T-helper 17 cell (primary cell): ENCODE measurements at places on chromosomes 3 and 15. TPM values are rescaled to one million over a fixed set of nuclear protein-coding genes. Genes with fewer than 3 reads are reported as not detected.
A peak's percentile ranks its signal among the peaks of the same experiment; 100 is the strongest.

Gene TRH
- total RNA-seq = not detected

Gene USP13
- 7.9 TPM for total RNA-seq

Gene TM6SF1
- 4.3 TPM for total RNA-seq

Gene GYG1
- 27.4 TPM for total RNA-seq

Gene LIPH
- total RNA-seq = 0.32 TPM

Gene ZNF80
- 0.65 TPM for total RNA-seq

Gene C3orf85
- not detected for total RNA-seq

Gene C3orf80
- not detected for total RNA-seq

Gene GLDN
- 0.21 TPM for total RNA-seq

Gene MAP6D1
- 1.7 TPM for total RNA-seq

Gene CCK
- total RNA-seq = not detected

Gene ULK4
- 31.5 TPM for total RNA-seq

Gene PRTG
- total RNA-seq = not detected

Gene UBAP1L
- 8.4 TPM for total RNA-seq

Gene HCN4
- total RNA-seq = not detected

Gene BFSP2
- total RNA-seq = 1.5 TPM

Gene CYP11A1
- total RNA-seq = not detected

Gene CHL1
- total RNA-seq = 0.97 TPM

GRCh38 chr15:33735637-33736247 is 232.6 kb upstream of the CHRM5 start:
- H3K36me3 ChIP-seq = no peaks in the 10 kb centered on the region
- no peak for DNase-seq
- no peak overlapping the region for H3K27ac ChIP-seq
- H3K4me1 ChIP-seq = peaks cover 5% of the 10 kb centered on the region
- peaks cover 11% of the 10 kb centered on the region for H3K27me3 ChIP-seq

- H3K4me3 ChIP-seq = no peak overlapping the region
- H3K27me3 ChIP-seq = peaks cover 33% of the 10 kb centered on the region
- DNase-seq = no peak
- no peaks in the 10 kb centered on the region for H3K4me1 ChIP-seq
- H3K36me3 ChIP-seq = no peaks in the 10 kb centered on the region
These were observed 469 bp downstream of the GUCA1C start for GRCh38 chr3:108953210-108953609.

DNA sequence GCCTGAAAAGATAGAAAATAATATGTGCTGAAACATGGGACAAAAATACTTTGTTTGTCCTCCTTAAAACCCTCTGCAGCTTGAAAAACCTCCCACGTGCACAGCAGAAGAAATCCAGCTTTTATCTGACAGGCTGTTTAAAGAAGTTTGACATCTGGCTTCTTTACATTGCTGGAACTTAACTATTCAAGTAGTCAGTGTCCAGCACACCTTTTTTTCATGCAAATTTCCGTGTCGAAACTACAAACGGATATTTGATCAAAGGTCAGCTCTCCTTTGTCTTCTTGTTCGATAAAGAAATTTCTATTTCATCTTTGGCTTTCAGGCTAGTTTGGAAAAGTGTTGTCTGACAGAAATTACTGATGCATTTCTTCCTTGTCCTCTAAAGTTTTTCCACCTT is 66.8 kb upstream of the KBTBD8 start:
- no peak for DNase-seq
- H3K27me3 ChIP-seq = peaks cover 13% of the 10 kb centered on the region
- H3K4me1 ChIP-seq = peaks cover 5% of the 10 kb centered on the region
- H3K36me3 ChIP-seq = no peaks in the 10 kb centered on the region
- no peak overlapping the region for H3K27ac ChIP-seq
- no peak overlapping the region for H3K4me3 ChIP-seq

- DNase-seq = no peak
- peaks cover 3% of the 10 kb centered on the region for H3K4me1 ChIP-seq
- H3K36me3 ChIP-seq = peaks cover 4% of the 10 kb centered on the region
- H3K4me3 ChIP-seq = no peak overlapping the region
These were observed 909 bp downstream of the FGD5 start for GRCh38 chr3:14819671-14820070.

GRCh38 chr3:15976524-15976923 is 178.7 kb upstream of the ANKRD28 start:
- no peak for DNase-seq
- H3K36me3 ChIP-seq = no peaks in the 10 kb centered on the region
- peaks cover 2% of the 10 kb centered on the region for H3K4me1 ChIP-seq
- H3K27ac ChIP-seq = no peak overlapping the region

DNA sequence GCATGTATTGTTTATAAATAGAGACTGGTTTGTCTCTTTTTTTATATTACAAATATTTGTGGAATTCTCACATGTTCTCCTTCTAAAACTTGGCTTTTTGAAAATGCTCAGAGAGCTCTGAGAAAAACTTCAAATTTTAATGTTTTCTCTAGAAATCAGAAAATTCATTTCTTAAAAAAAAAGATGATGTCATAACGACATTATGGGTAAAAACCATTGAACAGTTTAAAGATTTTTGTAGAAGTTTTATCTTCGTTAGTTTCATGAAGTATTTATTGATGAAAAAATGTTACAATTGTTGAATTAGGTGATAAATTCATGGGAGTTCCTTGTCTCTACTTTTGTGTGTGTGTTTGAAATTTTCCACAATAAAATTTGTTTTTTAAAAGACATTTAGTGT is 81.3 kb downstream of the SATB1 start:
- H3K4me1 ChIP-seq = peaks cover 8% of the 10 kb centered on the region
- no peak for DNase-seq
- no peak overlapping the region for H3K4me3 ChIP-seq

DNA sequence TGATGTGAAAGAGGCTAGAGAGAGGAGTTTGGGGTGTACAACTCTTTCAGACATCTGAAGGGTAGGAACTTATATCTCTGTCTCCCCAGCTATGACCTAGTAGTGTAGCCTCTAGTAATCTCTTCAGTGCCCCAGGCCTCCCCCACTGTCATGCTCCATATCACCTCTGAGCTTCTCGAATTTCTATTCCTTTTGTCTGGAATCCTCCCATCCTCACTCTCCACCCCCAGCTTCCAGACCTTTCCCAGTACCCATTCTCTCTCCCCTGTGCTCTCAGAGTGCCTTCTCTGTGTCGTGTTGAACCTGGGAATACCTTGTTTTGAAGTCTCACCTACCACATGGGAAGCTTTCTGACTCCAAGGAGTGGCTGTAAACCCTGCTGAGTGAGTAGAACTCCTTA is 3.6 kb upstream of the RBPMS2 start:
- no peak overlapping the region for H3K27ac ChIP-seq
- H3K4me1 ChIP-seq = peaks cover 6% of the 10 kb centered on the region
- no peak overlapping the region for H3K4me3 ChIP-seq

GRCh38 chr3:25603703-25604102 is 61.0 kb downstream of the TOP2B start:
- peaks cover 7% of the 10 kb centered on the region for H3K36me3 ChIP-seq
- no peak for DNase-seq
- peak overlapping the region; percentile 72 for H3K27ac ChIP-seq
- peaks cover 3% of the 10 kb centered on the region for H3K4me1 ChIP-seq
- H3K27me3 ChIP-seq = no peaks in the 10 kb centered on the region
- H3K4me3 ChIP-seq = no peak overlapping the region

- no peak for DNase-seq
- no peak overlapping the region for H3K27ac ChIP-seq
- peaks cover 20% of the 10 kb centered on the region for H3K4me1 ChIP-seq
- no peak overlapping the region for H3K4me3 ChIP-seq
These were observed 149.5 kb downstream of the GREM1 start for GRCh38 chr15:32867313-32867626.

- H3K4me3 ChIP-seq = no peak overlapping the region
- no peak overlapping the region for H3K27ac ChIP-seq
- peaks cover 29% of the 10 kb centered on the region for H3K27me3 ChIP-seq
- peaks cover 3% of the 10 kb centered on the region for H3K4me1 ChIP-seq
- peaks cover 5% of the 10 kb centered on the region for H3K36me3 ChIP-seq
- no peak for DNase-seq
These were observed 153.4 kb downstream of the MEGF11 start for GRCh38 chr15:66099950-66100671.

DNA sequence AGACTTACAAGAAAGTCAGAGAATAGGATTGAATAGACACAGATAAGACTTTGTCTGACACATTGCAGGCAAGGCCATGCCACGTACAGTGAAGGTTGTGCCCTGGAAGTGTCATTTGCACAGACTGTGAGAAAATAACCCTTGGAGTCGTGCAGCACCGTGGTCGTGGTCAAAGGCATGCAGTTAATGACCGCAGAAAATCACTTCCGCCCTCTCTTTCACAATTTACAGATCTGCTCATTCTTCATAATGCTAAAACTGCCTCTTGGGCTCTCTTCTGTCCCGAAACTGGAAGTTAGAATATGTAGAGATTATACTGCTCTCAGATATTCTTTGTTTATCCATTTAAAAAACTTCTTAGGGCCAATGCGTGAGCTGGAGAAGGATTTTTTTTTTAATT is 73.2 kb upstream of the CTXND1 start:
- H3K4me3 ChIP-seq = no peak overlapping the region
- peaks cover 4% of the 10 kb centered on the region for H3K36me3 ChIP-seq

DNA sequence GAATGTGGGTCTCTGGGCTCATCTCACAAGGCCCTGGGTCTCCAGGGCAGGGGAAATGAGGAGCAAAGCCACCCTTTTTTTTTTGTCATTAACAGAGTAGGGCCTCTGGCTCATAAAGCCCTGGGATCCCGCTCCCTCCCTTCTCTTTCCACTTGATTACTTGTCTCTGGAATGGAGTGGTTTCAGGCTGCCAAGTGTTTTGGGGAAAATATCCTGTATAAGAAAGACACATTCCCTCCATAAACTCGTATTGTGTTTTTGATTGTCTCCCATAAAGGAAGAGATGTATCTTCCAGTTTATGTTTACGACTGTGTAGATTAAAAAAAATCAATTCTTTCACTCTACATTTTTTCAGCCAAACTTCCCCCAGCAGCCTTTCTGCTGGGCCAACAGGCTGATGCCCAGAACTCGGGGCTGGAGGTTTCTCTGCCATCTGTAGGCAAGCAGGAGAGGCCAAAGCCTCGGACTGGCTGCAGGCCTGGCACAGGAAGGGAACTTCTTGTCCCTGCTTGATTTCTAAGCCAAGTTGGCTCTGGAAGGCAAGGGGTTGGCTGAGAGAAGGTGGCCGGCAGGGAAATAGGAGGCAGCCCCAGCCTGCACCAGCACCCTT is 49.4 kb upstream of the INSYN1 start:
- H3K4me1 ChIP-seq = peaks cover 4% of the 10 kb centered on the region
- DNase-seq = no peak
- no peak overlapping the region for H3K4me3 ChIP-seq
- no peaks in the 10 kb centered on the region for H3K36me3 ChIP-seq

DNA sequence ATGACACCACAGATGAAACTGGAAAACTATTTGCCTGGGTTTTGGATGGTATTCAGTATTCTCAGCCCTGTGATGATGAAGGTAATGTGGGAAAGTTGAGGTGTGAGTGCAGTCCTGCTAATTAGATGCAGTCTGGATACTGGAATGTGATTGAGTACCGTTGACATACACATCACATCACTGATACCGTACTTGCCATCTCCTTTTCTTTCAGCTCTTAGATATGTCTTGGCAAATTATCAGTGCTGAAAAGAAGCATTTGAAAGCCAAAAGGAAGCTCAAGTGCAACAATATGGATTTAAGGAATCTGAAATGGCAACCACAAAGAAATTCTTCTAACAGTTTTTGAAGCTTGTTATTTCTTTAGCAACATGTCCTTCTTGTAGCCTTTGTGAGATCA is 381.4 kb upstream of the TGFBR2 start:
- no peak overlapping the region for H3K4me3 ChIP-seq
- no peak for DNase-seq
- H3K27me3 ChIP-seq = peaks cover 11% of the 10 kb centered on the region

DNA sequence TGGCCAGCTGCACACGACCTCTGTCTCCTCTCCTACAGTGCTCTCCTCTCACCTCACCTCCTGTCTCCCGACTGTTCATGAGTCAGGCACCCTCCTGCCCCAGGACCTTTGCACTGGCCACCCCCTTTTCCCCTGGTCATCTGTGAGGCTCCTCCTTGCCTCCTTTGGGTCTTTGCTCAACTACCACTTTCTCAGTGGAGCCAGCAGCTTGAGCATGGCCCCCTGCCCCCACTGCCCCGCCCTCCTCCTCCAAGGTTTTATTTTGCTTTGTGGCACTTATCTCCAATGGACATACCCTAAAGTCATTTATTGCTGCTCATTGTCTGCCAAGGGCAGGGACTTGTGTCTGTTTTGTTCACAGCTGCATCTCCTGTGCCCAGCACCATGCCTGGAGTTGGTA is 64.3 kb downstream of the MGLL start:
- no peaks in the 10 kb centered on the region for H3K36me3 ChIP-seq
- H3K27ac ChIP-seq = no peak overlapping the region
- H3K4me1 ChIP-seq = peaks cover 12% of the 10 kb centered on the region
- H3K4me3 ChIP-seq = no peak overlapping the region
- H3K27me3 ChIP-seq = peaks cover 52% of the 10 kb centered on the region

GRCh38 chr3:23623844-23624243 is 181.9 kb upstream of the UBE2E1 start:
- H3K4me1 ChIP-seq = no peaks in the 10 kb centered on the region
- no peak for DNase-seq
- no peaks in the 10 kb centered on the region for H3K36me3 ChIP-seq
- no peak overlapping the region for H3K4me3 ChIP-seq
- H3K27me3 ChIP-seq = no peaks in the 10 kb centered on the region

- H3K27me3 ChIP-seq = peaks cover 7% of the 10 kb centered on the region
- peaks cover 3% of the 10 kb centered on the region for H3K36me3 ChIP-seq
- peaks cover 13% of the 10 kb centered on the region for H3K4me1 ChIP-seq
- no peak for DNase-seq
These were observed 109.8 kb downstream of the CHSY1 start for GRCh38 chr15:101141926-101142527.

GRCh38 chr15:92877416-92877815 is 22.7 kb upstream of the CHD2 start:
- DNase-seq = no peak
- no peaks in the 10 kb centered on the region for H3K36me3 ChIP-seq
- H3K27me3 ChIP-seq = no peaks in the 10 kb centered on the region
- H3K4me3 ChIP-seq = no peak overlapping the region
- H3K4me1 ChIP-seq = peaks cover 25% of the 10 kb centered on the region
- no peak overlapping the region for H3K27ac ChIP-seq

DNA sequence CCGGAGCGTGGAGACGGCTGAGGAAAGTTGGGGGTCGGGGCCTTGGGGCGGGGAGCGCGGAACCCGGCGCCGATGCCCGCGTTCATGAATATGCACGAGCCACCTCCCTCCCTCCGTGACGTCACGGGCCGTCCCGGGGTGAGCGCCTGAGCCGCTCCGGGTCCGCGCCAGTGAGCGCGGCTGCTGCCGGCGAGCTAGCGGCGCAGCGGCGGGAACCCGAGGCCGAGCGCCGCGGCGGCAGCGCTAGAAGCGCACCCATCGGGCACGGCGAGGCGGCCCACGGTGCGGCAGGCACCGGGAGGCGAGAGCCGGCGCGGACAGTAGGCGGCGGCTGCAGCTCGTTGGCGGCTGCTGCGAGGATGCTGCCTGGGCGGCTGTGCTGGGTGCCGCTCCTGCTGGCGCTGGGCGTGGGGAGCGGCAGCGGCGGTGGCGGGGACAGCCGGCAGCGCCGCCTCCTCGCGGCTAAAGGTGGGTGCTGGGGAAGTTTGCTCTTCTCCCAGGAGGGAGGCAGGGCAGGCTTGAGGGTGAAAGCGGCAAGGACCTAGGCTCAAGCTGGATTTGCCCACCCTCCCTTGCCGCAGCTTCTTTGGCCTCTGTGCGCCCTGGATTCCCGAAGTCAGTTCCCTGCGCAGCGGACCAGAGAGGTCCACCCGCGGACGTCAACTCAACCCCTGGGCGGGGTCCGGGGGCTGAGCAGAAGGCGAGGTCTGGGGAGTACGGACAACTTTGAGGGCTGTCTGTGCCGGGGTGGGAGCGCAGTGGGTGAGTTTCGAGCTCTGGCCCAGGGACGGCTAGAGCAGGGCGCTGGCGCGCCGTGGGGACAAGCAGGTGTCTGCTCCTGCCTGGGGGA is at the start of gene CLSTN2:
Gene CLSTN2, plus strand, starts transcription at position 170 of the 850 bp plus-strand sequence.
- H3K27me3 ChIP-seq = peaks cover 59% of the 10 kb centered on the region
- peaks cover 4% of the 10 kb centered on the region for H3K36me3 ChIP-seq
- H3K4me1 ChIP-seq = peaks cover 5% of the 10 kb centered on the region
- DNase-seq = no peak
- no peak within 1 kb of the TSS for H3K27ac ChIP-seq
- peak within 1 kb of the TSS; percentile 67 for H3K4me3 ChIP-seq
